NCI-H187 (cell line): ENCODE measurements at places on chromosomes 16 and 17.
A peak's percentile ranks its signal among the peaks of the same experiment; 100 is the strongest.

GRCh38 chr17:65324611-65325342 is 187.6 kb downstream of the RGS9 start:
- DNase-seq = no peak

DNA sequence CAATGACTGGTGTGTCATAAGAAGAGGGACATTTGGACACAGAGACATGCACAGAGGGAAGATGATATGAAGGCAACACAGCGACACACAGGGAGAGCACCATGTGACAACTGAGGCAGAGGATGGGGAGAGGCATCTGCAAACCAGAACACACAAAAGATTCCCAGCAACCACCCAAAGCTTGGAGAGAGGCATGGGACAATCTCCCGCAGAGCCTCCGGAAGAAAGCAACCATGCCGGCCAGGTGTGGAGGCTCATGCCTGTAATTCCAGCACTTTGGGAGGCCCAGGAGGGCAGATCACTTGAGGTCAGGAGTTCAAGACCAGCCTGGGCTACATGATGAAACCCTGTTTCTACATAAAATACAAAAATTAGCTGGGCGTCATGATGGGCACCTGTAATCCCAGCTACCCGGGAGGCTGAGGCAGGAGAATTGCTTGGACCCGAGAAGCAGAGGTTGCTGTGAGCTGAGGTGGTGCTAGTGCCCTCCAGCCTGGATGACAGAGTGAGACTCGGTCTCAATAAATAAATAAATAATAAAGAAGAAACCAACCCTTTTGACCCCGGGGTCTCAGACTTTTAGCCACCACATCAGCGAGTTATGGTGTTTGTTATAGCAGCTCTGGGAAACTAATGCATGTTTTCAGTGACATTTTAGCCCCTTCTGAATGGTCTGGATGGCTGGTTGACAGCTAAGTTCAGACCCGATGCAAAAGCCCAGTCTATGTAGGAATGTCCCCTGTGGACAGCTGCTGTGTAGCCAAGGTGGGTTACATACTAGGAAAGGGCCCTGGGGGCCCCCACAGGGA is 13.8 kb upstream of the PLCG2 start:
- no peak for DNase-seq

DNA sequence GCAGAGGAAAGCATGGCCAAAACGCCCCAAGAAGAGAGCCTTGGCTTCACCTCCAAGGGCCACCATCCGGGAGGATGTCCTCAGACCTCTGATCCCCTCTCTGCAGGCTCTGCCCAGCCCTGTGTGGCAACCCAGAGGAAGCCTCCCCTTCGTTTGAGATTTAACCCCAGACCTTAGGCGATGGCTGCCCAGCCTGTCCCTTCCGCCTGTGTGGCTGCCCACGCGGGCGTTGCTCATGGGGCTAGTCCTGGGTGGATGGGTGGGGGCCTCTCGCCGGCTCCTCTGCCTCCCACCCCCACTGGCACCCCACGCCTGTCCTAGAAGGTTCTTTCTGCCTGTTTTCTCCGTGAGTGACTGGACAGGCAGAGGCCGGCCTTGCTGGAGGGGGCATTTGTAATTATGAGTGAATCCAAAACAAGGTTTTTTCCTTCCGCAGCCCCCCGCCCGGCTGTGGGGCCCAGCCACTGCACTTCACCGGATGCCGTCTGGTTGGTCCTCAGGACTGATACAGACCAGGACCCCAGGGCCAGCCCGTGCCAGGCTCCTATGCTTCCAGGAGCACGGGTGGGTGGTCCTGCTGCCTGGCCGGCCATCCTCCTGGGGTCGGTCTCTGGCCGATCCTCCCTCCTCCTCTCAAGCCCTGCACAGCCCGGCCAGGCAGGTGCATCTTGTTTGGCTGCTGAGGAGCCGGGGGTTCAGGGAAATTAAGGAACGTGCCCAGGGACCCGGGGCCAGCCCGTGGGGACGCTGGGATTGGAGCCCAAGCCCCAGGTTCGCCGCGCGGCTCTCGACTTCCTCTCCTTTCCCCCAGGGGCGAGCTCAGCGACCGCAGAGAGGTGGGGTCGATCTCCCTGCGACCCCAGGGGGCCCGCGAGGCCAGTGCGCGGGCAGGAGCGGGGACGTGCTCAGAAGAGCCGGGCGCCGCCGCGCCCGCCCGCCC is at the start of gene TMEM235:
TSS of gene TMEM235 (plus strand) at position 636 of the 940 bp plus-strand sequence. CDS start 393 bp downstream, outside the sequence.
- DNase-seq = no peak

DNA sequence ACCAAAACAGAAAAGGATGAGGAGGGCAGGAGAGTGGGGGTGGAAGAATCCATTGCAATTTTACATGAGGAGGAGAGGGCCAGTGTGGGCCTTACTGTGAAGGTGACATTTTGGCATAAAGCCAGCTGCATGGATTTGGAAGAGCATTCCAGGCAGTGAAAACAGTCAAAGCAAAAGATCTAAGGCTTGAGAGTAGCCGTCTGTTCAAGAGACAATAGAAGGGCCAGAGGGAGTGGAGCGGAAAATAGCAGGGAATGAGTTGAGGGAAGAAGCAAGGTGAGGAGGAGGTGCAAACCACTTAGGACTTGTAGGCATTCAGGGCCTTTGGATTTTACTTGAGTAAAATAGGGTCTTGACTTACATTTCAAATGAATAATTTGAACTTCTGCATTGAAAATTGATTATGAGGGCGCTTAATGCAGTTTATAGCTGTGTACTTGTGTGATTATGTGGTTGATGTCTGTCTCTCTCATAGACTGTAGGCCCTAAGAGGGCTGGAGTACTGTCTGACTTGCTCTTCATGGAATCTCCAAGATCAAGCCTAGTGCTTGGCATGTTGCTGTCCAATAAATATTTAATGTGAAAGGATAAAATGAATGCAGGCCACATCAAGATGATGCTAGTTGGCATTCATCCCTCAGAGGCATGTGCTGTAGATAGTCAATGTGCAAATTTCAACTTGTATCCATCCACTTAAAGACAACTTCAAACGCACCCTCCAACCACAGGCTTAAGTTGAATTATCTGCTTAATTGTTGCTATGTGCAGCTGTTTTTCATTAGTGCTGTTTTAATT is 772.1 kb upstream of the RBFOX1 start:
- DNase-seq = peak; percentile 18

DNA sequence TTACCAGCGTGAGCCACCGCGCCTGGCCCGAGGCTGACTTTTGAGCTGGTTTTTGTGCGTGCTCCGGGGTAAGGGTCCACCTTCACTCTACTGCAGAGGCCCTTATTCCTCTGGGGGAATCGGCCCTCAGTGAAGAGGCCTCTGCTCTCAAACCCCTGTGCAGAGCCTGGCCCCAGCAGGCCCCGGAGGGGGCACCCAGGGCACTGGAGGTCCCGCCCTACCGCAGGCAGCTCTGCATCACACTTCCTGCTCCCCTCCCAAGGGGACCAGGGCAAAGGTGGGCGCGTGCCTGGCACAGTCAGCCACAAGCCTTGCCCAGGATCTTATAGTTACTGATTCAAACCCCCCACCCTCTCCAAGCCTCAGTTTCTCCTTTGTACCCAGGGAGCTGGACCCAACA is 3.6 kb upstream of the UBE2I start:
- no peak for DNase-seq

- DNase-seq = peak; percentile 40
Observed at GRCh38 chr16:30927789-30928378, 4.5 kb downstream of the FBXL19 start.

DNA sequence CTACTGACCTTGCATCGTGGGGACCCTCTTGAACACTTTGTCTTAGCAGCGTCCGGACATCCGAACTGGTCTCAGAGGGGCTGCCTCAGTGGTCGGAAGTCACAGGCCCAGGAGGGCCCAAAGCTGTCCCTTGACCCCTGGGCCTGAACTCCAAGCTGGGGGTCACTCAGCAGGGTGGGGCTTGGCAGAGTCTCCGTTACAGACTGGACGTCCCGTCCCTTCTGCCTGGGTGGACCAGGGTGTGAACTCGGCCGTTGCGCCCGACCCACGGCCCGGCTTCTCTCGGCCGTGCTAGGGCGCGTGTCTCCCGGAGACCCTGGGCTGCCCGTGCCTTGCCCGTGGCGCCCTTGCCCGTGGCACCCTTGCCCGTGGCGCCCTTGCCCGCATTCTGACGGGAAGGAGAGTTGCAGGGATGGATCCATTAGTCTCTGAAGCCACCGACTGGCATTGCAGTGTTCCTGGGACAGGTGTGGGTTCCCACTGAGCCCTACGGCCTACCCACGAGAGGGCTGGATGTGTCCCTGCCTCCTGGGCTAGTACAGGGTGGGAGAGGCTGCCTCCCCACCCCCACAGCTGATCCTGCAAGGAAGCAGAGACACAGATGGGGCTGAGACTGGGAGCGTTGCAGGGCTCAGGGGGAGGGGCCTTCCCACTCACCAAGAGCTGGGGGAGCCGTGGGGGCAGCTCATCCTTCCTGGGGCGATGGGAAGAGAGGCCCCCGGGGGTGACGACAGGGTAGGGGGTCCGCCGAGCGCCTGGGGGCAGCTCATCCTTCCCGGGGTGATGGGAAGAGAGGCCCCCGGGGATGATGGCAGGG is 4.9 kb downstream of the CACNA1H start:
- no peak for DNase-seq

GRCh38 chr17:27609611-27610303 is 21.2 kb upstream of the LGALS9 start:
- no peak for DNase-seq

- no peak for DNase-seq
Observed at GRCh38 chr16:20393801-20394577, 10.5 kb downstream of the PDILT start.

DNA sequence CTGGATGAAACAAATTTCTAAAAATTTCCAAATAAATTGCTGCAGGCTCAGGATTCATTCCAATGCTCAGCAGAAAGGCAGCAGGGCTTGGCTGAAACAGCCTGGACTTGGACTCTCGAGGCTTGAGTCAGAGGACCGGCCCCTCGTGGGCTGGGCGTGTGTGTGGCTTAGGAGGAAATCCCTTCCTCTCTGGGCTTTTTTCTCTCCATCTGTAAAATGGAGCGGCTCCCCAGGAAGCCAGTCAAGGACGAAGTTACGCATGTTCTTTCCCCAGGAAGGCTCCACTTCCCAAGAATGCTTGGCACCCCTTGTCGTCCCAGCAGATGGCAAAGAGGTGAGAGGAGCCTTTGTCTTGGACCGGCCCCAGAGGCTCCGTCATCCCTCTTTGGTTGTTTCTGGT is 13.5 kb downstream of the SLC46A1 start:
- no peak for DNase-seq

DNA sequence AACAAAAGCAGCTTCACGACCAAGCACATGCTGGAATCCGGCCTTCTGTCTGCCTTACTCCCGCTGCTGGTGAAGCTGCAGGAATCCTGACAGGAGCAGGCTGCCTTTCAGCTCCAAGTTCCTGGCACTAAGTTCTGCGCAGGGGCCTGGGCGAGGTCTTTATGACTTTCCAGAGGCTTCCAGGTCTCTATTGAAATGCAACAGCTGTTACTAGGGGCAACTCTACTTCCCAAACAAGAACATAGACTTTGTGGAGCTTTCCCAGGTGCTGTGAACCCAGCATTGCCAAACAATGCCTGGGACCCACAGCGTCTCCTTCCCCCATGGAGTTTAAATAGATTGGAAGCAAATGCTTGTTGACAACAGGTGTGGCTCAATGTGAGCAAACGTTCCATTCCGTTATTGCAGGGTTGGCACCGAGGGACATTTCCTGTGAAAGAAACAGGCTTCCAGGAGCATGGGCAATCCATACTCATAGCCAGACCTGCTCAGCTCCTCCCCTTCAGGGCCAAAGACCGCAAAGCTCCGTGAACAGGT is 156.0 kb downstream of the CDH13 start:
- DNase-seq = no peak

- no peak for DNase-seq
Observed at GRCh38 chr17:30191072-30191471, 44.4 kb downstream of the SLC6A4 start.

- DNase-seq = no peak
Observed at GRCh38 chr17:19876529-19877161, 8.9 kb upstream of the ULK2 start.

- peak; percentile 19 for DNase-seq
Observed at GRCh38 chr16:81645266-81645694, 133.8 kb upstream of the PLCG2 start.

GRCh38 chr17:38571833-38572668 is 33.7 kb downstream of the SRCIN1 start:
- no peak for DNase-seq

GRCh38 chr17:80457236-80457856 is 19.1 kb downstream of the NPTX1 start:
- no peak for DNase-seq

GRCh38 chr17:77191244-77191643 is 50.5 kb downstream of the SEC14L1 start:
- DNase-seq = no peak

- no peak for DNase-seq
Observed at GRCh38 chr17:54544249-54544648, 356.4 kb upstream of the TOM1L1 start.

DNA sequence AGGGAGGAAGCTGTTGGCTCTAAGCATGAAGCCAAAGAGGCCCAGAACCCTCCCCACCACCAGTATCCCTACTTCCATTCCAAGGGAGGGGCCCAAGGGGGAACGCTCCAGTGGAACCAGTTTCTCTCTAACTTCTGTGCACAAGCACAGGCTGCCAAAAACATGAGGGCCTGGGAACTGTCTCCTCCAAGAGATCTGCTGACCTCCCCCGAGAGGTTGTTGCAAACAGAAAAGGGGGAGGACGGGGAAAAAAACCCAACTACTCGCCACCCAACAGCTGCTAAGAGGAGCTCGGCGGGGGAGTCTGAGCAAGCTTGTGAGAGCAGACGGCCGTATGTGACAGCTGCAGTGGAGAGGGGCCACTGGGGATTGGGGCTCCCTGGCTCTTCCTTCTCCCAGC is 15.7 kb upstream of the SLC35B1 start:
- DNase-seq = no peak

GRCh38 chr16:67885976-67886375 is 1.3 kb downstream of the NRN1L start:
- no peak for DNase-seq

DNA sequence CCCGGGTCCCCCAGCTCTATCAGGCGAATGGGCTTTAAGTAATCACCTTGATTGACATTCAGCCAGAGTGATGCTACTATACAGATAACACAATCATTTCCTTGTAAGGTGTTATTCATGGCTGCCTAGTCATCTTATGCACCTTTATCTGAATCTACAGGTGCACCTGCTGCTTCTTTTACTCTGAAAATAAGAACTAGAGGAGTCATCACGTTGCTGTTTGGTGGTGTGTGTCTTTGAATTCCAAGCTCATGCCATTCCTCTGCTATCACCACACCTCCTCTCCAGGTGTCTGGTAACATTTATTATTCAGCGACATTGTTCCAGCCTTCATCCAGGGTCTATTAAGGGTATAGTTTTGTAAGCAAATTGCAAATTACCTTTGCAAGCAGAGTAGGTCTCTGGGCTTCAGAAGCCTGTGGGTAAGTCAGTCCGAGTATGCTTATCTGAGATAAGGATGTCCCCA is 51.9 kb downstream of the NOS2 start:
- no peak for DNase-seq

GRCh38 chr16:65002265-65002664 is 119.6 kb downstream of the CDH11 start:
- no peak for DNase-seq
